ENCODE measurements at places on chromosomes 7 and 10. TPM values are rescaled to one million over a fixed set of nuclear protein-coding genes. Genes with fewer than 3 reads are reported as not detected.

Gene CALML3
- total RNA-seq = not detected

Gene PRPS1L1
- total RNA-seq = not detected

Gene FAM25G
- total RNA-seq = not detected

Gene ZNF804B
- total RNA-seq = 2.6 TPM

Gene CLDN3
- total RNA-seq = not detected

Gene PLA2G12B
- not detected for total RNA-seq

Gene PILRA
- 12.0 TPM for total RNA-seq

Gene TMEM225B
- total RNA-seq = 1.3 TPM

Gene LAMB1
- 8.8 TPM for total RNA-seq

Gene RPP30
- total RNA-seq = 40.7 TPM

Gene OTUD1
- 17.0 TPM for total RNA-seq

Gene GDF2
- total RNA-seq = not detected

Gene GNB2
- total RNA-seq = 147 TPM

GRCh38 chr10:124009231-124010015 is 84.0 kb downstream of the CHST15 start:
- no peak for DNase-seq

- DNase-seq = no peak
These were observed 32.4 kb upstream of the SLC29A3 start for GRCh38 chr10:71286521-71287294.

GRCh38 chr10:94006591-94007550 is 13.1 kb downstream of the PLCE1 start:
- DNase-seq = no peak

DNA sequence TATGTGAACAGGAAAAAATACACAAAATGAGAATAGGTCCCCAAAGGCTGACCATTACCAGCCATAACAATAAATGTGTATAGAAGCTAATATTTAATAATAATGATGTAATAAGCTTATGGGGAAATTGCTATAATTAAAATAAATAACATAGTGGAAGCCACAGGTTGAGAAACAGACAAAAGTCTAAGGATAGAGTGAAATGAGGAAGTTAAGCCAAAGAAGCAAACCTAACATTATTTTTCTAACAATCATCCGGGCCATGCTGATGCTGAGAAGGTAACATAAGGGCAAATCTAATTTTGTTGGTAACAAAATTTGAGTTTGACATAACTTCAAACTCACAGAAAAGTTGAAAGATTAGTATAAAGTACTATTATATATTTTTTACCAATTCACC is 115.9 kb downstream of the MICU1 start:
- no peak for DNase-seq

- DNase-seq = no peak
These were observed 51.3 kb downstream of the USP6NL start for GRCh38 chr10:11560076-11560709.

- DNase-seq = no peak
These were observed 115.2 kb upstream of the SFMBT2 start for GRCh38 chr10:7526017-7526400.

DNA sequence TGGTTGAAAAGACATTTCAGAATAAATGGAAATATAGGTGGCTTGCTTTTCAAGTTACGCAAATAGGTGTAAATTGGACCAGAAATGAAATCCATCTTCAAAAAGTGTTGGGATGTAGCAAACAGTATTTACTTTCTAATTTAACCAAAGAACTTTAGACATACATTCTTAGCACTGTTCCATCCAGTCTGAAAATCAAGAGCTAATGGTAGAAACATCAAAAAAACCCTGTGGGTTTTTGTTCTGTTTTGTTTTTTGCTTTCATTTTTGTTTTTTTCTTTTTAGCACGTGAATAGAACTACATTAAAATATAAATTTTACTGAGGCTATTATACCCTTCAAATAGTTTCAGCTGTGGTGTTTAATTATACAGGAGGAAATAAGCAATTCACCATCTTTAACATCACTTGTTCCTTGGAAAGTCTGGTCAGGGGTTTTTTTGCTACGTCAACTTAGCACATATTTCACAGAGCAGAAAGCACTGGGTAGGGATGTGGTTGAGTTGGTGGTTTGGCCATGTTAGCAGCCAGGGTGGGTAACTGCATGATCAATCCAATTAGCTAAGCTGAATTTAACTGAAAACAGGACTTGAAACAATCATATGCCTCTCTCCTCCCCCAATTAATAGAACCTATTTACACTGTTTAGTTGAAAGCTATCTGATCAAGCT is 275.4 kb upstream of the PFKP start:
- DNase-seq = no peak

DNA sequence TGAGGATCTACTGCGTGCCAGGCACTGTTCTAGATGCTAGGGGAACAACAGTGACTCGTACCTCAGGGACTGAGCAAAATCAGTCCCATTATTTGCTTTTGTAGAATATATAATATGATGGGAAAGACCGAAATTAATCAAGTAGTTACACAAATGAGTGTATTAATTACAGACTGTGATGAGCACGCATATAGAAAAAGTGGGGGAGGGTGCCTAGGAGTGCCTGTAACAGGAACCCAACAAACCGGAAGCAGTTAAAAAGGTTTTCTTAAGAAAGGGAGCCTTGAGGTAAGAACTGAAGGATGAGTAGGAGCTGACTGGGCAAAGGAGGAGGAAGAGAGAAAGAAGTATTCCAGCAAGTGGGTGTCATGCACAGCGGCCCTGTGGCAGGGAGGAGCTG is 28.2 kb upstream of the IL6 start:
- no peak for DNase-seq

GRCh38 chr7:131302446-131302845 is 25.2 kb upstream of the MKLN1 start:
- DNase-seq = no peak

DNA sequence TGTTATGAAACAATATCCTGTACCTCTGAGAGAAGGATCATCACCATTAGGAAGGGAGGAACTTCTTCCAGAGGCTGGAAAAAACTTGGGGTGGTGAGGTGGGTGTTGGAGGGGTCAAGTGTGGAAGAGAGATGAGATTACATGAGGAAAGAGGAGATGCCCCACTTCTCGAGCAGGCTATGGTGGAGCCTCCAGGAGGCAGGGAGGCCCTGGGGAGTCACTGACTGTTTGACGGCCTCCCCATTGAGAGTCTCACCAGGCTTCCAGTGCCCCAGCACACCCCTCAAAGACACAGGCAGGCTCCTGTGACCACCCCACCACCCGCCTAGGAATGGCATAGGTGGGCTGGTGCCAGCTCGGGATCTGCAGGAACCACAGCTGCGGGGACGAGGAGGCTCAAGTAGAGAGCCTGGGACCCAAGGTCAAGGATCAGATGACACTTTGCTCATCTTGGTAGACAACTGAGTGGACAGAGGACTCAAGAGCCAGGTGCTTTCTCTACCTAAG is 185.3 kb upstream of the GDF10 start:
- no peak for DNase-seq

- no peak for DNase-seq
These were observed 147.8 kb downstream of the ARHGAP22 start for GRCh38 chr10:48456808-48457761.

DNA sequence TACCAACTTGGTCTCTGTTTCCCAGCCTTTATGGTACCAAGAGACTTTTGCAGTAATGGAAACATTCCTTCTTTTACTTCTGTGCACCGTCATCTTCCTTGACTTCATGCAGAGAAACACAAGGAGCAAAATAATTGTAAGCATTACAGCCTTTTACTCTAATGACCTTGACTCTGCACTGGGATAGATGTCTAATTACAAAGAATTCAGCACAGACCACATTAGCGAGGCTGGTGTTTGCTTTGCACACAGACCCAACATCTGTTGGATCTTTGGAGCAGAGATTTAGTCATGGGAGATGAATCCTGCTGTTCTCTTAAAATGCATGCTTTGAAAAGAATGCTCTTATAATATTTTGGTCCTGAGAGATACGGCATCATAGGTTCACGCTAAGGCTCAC is 261.6 kb downstream of the TWIST1 start:
- DNase-seq = no peak

DNA sequence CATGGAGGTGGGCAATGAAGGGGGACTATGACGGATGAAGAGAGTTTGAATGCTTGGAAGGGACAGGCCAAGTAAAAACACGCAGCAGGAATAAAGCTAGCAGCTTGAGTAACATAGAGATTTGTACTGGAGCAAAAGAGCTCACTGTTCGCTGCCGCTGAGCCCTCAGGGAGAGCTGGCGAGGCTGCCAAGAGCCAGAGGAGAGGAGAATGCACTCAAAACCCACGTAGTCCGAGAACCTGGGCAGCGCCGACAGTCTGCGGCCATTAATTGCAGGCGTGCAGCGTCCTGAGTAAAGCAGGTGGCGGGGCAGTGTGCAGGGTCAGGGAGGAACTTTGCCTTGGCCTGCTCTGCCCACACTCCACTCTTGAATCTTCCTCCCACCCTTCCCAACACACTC is 68.2 kb downstream of the SLC37A3 start:
- DNase-seq = peak; percentile 42

GRCh38 chr10:12535656-12536055 is 186.3 kb downstream of the CAMK1D start:
- DNase-seq = no peak

GRCh38 chr7:142603870-142604448 is 145.3 kb upstream of the PRSS1 start:
- no peak for DNase-seq

- no peak for DNase-seq
These were observed 353.5 kb upstream of the LRGUK start for GRCh38 chr7:133773601-133774000.

GRCh38 chr10:78830062-78830975 is 238.4 kb upstream of the ZMIZ1 start:
- no peak for DNase-seq

GRCh38 chr7:100949227-100949932 is at the start of gene MUC3A:
TSS of gene MUC3A (plus strand) at chr7:100949534. CDS start at chr7:100949625, 91 bp downstream.
- no peak for DNase-seq

DNA sequence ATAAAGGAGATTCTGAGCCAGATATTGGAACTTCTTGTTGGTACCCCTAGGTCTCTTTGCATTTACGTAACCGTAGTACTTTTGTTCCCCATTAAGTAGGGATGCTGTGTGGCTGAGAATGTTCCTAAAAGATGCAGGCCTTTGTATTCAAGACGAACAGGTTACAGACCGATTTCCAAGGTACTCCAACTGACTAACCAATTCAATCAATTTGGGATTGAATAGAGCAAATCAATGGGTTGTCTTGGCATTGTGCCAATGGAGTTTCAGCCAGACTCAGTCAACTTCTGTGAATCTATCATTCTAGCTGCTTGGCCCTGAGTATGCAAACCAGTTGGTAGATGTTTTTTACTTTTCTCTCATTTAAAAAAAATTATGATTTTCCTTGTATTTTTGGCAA is 347.3 kb upstream of the NPVF start:
- no peak for DNase-seq

GRCh38 chr7:21927693-21928092 is 18.0 kb downstream of the CDCA7L start:
- no peak for DNase-seq

GRCh38 chr7:137992550-137993394 is 9.1 kb downstream of the CREB3L2 start:
- DNase-seq = no peak

DNA sequence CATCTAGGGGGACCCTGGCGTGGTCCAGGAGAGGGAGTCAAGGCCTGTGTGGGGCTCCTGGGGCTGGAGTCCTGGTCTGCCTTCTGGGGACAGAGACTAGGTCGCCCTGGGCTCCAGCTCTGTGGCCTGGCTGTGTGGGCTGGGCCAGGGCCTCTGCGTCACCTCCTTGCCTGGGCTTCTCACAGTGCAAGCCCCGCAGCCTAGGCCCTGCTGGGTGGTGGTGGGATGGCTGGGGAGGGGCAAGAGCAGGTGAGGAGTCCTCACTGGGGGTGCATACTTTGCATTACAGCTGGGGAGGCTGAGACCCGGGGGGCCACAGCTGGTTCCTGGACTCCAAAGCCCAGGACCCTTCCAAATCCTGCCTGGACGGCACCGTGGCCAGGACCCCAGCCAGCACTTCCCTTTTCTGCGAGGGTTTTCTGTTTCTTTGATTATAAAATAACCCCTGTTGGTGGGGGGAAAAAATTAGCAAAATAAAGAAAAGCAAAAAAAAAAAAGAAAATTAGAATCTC is 23.5 kb downstream of the PWWP2B start:
- DNase-seq = no peak

- DNase-seq = no peak
These were observed 170.4 kb downstream of the BMPER start for GRCh38 chr7:34075523-34076370.

- peak; percentile 20 for DNase-seq
These were observed 28.3 kb downstream of the MAD1L1 start for GRCh38 chr7:2204446-2204845.

GRCh38 chr7:27427416-27427815 is 184.8 kb downstream of the EVX1 start:
- DNase-seq = no peak

DNA sequence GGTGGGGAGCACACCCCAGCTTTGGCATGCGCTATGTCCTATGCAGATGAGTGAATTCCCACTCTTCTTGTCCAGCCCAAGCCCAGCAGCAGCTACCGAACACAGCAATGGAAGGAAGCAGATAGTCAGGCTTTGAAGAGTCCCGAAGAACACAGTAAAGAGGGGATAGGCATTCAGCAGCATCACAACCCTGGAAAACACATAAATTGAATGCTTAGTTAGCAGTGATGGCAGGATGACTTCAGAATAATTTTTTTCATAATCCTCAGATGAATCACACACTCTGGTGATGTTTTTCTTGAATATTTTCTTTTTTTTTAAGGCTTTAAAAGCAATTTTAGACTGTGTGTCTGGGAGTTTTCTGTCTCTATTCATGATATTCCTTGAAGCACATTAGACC is 95.8 kb downstream of the CFAP58 start:
- no peak for DNase-seq

GRCh38 chr7:129948338-129948737 is 4.4 kb downstream of the UBE2H start:
- no peak for DNase-seq

DNA sequence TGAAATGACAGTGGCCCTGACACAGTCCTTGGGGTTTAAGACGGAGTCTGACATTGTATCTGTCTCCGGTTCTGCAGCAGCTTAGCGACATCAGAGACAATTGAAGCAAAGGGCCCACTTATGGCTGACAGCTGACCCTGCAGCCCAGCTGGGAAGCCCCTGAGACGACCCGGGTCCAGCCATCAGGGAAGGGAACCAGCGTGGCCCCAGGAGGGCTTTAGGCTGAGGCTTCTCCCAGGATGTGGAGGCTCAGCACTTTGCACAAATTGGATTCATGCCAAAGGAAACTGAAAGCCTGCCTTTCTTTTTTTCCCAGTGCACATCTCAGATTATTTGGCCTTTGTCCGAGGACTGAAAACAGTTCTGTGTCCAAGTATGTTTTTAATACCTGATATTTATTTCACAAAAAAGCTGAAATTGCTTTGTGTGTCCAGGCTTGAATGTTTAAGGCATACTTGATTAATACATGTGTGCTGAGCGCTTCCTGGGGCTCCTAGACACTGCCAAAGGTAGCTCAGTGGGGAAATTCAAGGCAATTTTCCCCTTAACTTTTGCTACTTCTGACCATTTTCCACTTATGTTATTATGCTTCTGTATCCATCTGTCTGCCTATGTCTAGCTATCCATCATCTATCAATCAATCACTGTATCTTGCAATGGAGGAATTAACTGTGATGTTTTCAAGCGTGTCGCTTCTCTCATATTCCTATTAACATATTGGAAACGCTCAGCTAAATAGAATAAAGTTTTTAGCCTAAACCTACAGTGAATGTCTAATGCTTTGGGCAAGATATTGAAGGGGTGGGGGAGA is 34.8 kb downstream of the KLF6 start:
- no peak for DNase-seq

Data from dorsolateral prefrontal cortex (tissue), 122 donors.